Cardiac muscle cell (in vitro differentiated cells and primary cell): ENCODE measurements at places on chromosomes 12 and 14.

DNA sequence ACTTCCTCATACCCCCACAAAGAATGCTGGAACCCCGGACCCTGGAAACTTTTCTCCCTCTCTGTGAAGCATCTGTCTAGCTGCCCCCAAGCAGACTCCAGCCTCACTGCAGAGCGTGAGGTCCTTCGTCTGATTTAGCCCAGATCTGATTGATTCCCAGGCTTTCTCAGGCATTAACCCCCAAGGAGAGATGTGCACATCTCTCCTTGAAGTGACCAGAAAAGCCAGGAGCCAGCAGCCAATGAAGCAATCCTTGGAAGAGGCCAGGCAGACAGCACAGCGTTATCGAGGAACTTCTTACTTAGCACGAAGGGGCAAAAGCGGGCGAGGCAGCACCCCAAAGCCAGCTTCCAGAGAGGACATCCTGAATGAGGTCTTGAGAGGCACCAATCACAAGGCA lies 100.7 kb downstream of the ZFP36L1 start:
- DNase-seq = no peak

DNA sequence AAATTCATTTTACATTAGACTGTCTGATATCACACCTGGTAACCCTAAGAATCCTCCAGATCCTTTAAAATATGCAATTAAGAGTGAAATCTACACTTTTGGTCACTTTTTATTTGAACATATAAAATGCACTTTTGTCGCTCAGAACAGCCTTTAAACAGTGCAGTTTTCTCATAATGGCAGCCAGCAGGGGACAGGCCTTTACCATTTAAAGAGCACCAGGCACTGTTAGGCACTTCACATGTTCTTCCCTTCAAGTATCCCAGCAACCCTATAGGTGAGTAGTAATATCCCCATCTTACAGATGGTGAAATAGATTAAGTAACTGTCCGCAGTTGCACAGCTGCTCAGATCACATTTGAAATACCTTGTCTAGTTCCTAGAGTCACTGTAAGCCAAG lies 11.3 kb upstream of the SAMD4A start:
- DNase-seq = no peak

GRCh38 chr14:96602186-96602585 lies 100.0 kb downstream of the PAPOLA start:
- DNase-seq = no peak

- DNase-seq = no peak
Measured at GRCh38 chr12:99758997-99759396, 111.4 kb downstream of the GARIN6 start.

DNA sequence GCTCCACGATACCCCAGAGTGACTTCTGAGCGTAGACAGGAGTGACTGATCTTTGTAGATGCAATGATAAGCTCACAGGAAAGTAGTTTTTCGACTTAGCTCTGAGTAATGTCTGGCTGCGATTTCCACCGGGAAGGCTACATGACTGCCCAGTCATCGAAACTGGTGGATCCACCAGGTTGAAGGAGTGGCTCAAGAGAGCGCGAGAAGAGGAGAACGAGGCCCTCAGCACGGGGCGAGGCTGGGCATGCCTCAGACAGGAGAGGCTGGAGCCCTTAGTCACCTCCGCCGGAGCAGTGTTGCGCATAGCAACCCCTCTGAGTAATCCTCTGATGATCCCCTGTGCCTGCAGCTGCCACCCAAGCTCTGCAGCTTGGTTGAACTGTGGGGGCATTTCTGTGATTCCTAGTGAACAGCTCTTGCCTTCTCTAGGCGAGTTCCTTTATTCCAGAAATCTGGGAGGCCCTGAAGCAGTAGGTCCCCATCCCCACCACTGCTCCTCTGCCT lies 25.6 kb downstream of the ELK3 start:
- no peak for DNase-seq

DNA sequence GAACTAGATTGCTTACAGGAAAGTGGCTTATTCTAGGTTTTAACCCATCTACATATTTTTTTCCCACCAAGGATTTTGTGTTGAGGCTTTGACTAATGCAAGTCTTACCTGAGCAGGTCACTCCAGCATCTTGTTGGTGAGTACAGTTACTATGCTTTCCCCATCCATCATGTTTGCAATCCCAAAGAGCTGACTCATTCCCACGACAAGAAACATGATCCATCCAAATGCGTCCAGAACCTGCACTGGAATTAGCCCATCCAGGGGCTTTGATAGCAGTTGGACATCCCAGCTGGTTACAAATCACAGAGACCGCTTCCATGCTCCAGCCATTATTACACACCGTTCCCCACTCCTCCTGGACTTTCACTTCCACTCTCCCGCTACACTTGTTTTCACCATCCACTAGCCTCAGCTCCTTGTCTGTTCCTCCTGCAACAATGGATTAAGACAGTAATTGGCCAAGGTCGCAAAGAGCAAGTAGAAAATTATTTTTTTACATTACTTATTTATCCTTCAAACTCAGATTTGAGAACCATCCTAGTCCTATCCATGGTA lies 2.5 kb downstream of the CD163 start:
- no peak for DNase-seq

DNA sequence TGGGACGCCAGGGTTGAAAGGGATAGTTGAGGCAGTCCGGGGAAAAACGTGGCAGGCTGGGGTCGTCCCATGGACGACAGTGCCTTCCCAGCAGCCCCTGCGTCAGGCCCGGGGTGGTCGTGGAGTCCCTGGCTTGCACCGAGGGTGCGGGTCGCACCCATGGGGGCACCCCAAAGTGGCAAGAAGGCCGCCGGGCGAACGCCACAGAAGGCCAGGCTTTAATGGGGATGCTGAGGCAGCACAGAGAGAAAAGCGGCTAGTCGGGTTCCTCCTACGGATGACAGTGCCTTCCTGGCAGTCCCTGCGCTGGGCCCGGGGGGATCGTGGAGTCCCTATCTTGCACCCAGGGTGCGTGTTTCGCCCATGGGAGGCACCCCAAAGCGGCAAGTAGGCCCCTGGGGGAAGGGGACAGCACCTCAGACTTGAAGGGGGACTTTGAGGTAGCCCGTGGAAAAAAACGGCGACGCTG lies 158.6 kb upstream of the ALG10B start:
- DNase-seq = no peak

GRCh38 chr12:6767353-6768319 lies 1.5 kb downstream of the PTMS start:
- DNase-seq = peak; percentile 44

- no peak for DNase-seq
Measured at GRCh38 chr14:103641161-103641560, 12.2 kb downstream of the KLC1 start.

GRCh38 chr12:53443955-53444354 lies 2.4 kb downstream of the PRR13 start:
- DNase-seq = no peak

GRCh38 chr12:65867394-65867793 lies 43.1 kb downstream of the HMGA2 start:
- peak; percentile 86 for DNase-seq

GRCh38 chr14:21868442-21869046 lies 194.9 kb upstream of the OR4E1 start:
- peak; percentile 79 for DNase-seq

- DNase-seq = peak; percentile 83
Measured at GRCh38 chr14:54691525-54692283, 124.8 kb downstream of the SAMD4A start.

GRCh38 chr14:96240641-96241040 lies 15.4 kb upstream of the BDKRB1 start:
- DNase-seq = no peak

DNA sequence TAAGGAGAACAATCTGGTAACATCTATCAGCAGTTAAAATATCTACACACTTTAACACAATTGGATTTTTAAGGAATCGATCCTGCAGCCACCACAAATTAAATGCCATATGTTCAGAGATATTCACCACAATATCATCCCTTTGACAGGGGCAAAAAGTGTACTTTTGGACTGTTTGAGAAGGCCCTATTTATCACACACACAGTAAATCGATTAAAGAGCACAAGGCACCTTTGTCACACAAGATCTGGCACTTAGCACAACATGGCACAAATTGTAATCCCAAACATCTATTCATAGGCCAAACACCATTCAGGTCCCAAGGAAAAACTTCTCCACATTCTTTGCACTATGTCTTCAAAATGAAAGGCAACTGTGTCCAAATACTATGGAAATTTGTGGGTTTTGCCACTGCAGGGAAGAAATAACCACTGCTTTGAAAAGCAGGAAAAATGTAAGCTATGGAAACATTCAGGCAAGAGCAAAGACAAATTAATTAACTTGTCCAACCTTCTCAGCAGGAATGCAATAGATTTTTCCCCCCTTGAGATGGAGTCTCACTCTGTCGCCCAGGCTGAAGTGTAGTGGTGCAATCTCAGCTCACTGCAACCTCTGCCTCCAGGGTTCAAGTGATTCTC lies 282.5 kb upstream of the TMPO start:
- DNase-seq = no peak

GRCh38 chr14:23307146-23307530 lies 505 bp downstream of the BCL2L2 start:
- no peak for DNase-seq

DNA sequence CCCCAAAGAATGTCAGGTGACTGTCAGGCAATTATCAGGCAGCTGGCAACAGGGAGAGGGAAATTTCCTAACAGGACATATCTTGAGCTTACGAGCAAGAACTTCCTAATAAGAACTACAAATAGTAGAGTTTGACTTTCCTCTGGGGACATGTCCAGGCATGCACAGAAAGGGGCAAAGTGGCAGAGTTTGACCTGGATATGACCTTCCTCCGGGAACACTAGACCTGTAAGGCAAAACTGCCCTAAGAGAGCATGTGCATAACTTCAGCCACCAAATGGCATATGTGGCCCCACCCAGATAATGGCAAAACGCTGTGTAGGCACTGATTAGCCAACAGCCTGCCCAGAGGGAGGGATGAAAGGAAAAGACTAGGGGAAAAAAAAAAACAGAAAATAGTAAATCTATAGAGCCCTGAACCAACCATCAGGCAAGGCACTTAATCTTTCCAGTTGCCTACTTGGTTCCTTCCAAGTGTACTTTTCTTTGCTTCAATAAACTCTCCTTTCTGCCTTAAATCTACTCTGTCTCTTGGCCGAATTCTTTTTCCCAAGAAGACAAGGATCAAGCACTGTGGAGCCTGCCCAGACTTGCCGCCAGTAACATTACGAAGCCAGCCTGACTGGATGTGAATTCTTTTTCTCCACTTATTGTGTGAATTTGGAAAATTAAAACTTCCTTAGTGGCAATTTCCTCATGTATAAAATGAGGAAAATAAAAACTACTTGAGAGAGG lies 164.1 kb downstream of the SPTSSA start:
- DNase-seq = no peak

DNA sequence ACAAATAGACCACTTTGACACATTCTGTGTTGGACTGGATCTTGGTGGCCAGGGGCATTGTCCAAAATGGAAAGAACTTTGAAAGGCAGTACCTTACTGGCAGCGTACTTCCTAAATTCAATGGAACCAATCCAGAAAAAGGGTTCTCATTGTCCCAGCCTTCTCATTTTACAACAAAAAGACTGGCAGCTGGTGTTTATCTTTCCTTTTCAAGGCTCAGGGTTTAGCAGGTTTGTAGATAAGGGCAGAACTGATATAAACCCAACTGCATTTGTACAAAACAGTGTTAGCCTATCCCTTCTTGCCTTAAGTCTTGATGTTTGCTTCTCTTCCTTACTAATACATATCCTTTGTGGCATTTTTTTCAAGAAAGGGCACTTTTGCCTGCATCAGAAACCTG lies 7.7 kb downstream of the THAP2 start:
- DNase-seq = no peak

- DNase-seq = no peak
Measured at GRCh38 chr12:76618031-76618430, 58.5 kb upstream of the OSBPL8 start.

DNA sequence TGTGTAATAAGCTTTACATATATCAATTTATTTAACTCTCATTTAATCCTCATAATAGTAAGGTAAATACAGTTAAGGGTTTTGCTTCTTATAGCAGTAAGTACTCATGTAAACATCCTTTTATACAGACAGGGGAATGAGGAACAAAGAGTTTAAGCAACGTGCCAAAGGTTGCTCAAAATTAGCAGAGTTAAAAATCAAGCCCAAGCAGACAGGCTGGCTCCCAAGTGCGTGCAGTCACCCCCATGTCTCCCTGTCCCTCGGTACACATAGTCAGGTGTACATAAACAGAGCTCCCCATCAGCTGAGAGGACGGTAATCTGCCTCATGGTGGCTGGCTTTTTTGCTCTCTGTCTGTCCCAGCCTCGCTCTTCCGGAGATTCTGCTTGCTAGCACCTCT lies 126.4 kb downstream of the DERA start:
- DNase-seq = no peak

GRCh38 chr12:51974646-51975045 lies 23.1 kb downstream of the ACVR1B start:
- DNase-seq = no peak

GRCh38 chr14:100423317-100424010 lies 100.3 kb downstream of the SLC25A47 start:
- DNase-seq = no peak

DNA sequence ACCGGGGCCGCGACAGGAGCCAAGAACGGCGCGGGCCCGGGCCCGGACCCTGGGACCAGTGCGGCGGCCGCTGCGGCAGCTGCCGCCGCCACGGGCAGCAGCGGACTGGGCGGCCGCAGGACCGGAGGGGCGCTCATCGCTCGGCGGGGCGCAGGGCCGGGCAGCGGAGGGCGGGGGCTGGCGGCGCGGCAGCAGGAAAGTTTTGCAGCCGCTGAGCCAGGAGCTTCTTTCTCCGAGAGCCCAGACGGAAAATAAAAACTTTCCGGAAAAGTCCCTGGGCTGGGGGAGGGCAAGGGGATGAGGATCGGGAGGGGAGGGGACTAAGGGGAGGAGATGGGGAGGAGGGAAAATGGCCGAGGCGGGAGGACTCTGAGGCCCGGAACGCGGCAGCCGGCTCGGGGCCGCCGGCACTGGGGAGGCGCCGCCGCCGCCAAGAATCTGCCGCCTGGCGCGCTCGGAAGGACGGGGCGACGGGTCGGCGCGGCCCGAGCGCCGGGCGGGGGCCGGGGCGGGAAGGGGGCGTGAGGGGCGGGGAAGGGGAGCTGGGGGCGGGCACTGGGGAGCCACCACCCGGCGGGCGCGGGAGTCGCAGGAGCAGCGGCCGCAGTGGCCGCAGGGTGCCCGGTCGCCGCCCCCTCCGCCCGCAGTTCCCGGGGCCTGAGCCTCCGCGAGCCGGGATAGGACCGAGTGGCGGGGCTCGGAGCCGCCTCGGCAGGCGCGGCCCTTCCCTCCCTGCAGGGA lies at the start of gene PRKD1:
Gene PRKD1, minus strand, starts transcription at position 472 of the 741 bp plus-strand sequence.
- peak; percentile 84 for DNase-seq

GRCh38 chr14:64550621-64551333 lies 1.0 kb downstream of the PPP1R36 start:
- DNase-seq = no peak

GRCh38 chr12:42588524-42589464 lies 752 bp downstream of the PRICKLE1 start:
- peak; percentile 82 for DNase-seq

GRCh38 chr14:74863274-74863673 lies 12.7 kb downstream of the PROX2 start:
- no peak for DNase-seq

DNA sequence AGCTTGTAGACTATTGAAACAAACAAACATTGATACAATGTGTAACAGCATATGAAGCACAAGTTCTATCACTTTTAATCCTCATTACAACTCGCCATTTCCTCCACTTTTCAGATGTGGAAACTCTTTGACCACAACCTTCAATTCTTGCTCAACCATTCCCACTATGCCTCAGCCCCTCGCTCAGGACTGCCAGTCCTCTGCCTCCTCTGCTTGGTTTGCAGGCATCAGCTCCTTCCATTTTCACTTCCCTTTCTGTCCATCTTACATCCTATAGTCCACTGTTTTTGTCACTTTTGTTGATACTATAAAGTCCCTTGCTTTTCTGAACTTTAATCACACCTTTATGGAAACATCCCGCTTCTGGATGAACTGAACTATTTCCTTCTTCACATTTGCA lies 28.2 kb upstream of the CD27 start:
- peak; percentile 54 for DNase-seq

- no peak for DNase-seq
Measured at GRCh38 chr12:83634726-83635267, 948.1 kb downstream of the TMTC2 start.
